NCI-H2227 treated with DMSO at 0.1 percent for 48 hours (cell line): ENCODE measurements at places on chromosomes 12 and 14.

DNA sequence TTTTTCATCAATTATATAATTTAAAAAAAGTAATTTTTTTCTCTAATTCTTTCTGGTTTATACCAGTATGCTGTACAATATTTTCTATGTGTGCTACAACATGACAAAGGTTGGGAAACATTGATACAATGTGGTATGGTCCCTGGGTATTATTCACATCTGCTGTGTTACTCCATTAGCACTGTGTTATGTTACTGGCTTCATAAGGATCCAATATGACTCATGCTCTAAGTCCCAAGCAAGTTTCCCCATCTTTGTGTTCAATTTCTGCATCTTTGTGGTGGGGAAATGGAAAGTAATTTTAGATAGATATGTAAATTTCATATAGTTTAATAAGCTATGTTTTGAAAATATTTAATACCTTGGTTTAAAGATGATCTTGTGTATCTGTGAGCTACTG is 35.8 kb downstream of the FBXO33 start:
- DNase-seq: no peak

GRCh38 chr12:89968151-89968700 is 259.6 kb upstream of the ATP2B1 start:
- DNase-seq: no peak

DNA sequence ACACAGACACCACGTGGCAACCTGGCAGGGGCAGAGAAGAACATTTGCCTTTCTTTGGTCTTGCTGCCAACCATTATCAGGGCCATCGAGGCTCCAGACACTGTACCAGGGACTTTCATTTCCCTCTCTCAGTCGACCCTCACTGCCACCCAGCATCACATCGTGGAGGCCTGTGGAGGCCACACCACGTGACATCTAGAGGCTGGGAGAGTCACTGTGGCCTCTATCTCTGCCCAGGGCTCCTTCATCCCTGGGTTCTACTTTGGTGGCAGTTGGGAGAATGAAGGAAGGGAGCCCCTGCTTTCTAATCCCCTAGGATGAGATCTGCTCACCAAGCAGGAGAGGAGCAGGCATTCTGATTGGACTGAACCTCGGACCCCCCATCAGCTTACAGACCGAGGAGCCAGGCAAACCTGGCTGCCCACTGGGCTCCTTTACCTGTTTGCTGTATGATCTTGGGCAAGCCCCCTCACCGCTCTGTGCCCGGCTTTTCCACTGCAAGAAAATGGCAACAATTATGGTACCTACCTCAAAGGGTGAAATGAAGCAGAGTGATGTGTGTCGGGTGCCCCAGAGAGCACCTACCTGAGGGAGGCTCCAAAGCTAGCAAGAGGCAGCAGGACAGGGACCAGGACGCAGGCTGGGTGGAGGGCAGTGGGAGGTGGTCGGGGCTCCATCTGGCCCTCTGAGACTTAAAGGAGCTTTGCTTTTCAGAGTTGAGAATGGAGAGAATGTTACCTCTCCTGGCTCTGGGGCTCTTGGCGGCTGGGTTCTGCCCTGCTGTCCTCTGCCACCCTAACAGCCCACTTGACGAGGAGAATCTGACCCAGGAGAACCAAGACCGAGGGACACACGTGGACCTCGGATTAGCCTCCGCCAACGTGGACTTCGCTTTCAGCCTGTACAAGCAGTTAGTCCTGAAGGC is 1.8 kb downstream of the SERPINA3 start:
- DNase-seq: no peak

DNA sequence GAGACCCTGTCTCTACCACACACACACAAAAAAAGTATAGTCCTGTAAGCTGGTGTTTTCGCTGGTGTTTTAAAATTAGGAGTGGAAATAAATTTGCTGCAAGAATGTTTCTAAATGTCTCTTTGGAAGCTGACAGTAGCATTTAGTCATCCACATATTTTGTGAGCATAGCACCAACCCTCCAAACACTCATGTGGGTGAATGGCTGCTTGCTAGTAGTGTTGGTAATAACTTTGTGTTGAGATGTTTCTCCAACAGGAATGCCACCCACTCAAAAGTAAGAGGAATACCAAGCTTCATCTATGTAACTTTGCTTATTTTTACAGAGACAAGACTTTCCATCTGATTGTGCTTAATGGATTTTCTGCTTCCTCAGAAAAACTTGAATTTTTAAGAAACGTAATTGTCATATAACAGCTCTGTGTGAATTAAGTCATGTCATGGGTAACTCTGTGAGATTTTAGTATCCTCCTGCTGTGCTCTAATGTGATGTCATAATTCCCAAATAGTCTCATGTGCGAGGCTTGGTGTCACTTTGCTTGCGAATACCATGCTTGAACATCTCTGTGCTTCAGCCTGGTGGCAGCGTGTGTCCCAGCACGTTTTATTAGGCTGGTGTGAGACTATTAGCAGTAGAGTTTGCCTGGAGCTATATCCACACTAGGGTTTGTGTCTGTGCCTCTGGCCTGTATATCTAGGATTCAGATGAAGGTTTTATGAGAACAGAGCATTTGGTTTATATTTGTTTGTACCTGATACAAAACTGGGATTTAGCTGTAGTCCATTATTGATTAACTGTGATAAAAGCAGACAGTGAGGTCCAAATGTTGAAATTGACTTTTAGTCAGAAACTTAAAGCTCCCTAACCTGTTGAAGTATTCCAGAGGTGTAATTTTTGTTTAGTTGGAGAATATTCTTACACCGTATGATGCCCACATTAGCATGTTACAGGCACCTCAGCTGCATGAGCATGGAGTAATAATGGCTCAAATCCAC is 80.5 kb downstream of the FBXW8 start:
- DNase-seq: no peak

DNA sequence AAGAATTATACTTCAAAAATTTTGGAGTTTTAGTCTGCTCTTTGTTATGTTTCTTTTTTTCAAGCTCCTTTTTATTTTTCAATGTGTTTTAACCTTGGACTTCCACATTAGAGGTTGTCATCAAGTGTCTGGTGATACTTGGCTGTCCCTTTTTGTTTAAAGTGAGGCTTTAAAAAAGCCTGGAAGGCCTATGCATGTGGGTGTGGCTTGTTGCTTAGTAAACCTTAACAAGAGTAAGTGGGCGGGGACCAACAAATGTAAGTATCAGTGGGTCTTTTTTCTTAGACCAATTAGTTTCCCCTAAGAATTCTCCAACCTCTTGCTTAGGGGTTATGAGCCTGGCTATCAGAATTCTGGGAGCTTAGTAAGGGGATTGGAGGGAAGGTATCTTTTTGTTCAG is 26.4 kb downstream of the HCFC2 start:
- DNase-seq: no peak

- no peak for DNase-seq
These were observed 495 bp downstream of the ADIPOR2 start for GRCh38 chr12:1691123-1692007.

DNA sequence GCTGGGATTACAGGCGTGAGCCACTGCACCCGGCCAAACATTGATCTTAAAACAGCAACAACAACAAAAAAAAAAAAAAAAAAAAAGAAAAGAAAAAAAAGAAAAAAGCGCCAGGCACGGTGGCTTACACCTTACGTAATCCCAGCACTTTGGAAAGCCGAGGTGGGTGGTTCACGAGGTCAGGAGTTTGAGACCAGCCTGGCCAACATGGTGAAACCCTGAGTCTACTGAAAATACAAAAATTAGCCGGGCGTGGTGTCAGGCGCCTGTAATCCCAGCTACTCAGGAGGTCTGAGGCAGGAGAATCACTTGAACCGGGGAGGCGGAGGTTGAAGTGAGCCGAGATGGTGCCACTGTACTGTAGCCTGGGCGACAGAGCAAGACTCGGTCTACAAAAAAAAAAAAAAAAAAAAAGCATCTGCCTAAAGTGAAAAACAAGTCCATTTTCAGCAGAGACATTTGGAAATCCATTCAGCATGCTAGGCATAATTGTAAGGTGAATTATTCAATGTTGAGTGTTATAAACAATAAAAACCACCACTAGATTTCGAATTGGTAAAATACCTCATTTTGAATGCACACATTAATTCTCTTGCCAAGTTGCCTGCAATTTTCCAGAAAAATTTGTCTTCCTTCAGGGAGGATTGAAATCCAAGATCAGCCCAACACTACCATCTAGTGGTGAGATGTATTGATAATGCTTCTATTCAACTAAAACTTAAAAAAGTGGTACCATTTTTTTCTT is 8.0 kb upstream of the CERS5 start:
- peak; percentile 25 for DNase-seq

GRCh38 chr14:61470261-61470960 is 149.0 kb downstream of the PRKCH start:
- DNase-seq: peak; percentile 66

DNA sequence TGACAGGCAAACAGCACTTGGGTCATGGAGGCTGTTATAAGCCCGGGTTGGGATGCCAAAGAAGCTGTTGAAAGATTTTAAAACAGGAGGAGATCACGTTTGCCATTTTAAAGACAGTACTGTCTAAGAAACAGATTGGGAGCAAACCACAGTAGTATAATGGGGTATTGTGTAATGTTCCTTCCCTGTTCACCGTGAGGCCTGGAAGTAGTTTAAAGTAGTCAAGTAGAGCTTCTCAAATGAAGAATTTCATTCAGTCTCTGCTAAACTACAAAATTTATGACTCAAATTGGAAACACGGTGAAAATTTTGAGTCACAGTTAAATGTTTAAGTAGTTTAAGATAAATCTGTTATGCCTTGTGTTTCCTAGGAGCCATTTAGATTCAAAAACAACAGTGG is 35.8 kb downstream of the ATP2A2 start:
- no peak for DNase-seq

DNA sequence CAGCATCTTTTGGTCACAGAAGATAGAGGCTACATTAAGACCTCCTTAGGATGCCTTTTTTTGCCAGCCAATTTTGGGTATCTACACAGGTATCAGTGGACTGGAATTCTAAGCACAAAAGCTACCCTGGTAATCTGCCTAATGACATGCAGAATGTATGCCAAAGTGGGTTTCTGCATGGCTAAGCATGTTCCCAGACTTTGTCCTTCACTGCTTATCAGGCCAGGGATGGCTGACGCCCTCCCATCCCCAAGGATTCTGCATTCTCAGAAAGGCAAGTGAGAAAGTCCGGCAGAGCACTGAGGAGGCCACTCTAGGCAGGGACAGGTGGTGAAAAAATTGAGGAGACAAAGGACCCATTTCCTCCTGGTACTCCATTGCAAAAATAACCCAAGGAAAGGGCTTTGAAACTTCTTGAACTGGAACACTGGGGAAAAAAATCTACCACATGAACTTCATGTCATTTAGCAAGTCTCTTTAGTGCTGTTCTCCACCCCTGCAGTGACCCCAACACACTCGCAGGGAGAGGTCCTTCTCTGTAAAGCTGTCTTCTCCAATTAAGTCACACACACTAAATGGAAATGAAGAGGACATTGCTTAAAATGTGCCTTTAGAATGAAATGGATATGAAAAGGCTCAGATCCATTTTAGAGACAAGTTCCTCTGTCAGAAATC is 91.7 kb upstream of the MAX start:
- DNase-seq: no peak

- DNase-seq: no peak
These were observed 39.7 kb downstream of the PSMA6 start for GRCh38 chr14:35331605-35332516.

DNA sequence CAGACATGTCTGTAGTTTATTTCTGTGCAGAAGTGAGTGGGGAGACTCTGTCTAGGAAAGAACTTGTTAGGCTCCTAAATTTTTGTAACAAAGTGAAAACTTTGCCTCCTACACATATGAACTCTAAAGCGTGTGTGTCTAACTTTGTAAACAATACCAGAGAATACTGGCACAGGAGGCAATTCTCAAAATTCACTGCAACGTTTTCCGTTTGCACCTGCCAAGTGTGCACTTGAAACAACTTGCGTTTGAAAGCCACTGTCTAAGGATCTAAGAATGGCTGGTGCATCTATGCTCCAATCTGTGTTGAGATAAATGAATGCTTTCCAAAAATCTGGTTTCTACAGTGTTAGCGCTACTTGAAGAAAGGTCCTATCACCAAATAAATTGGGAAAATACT is 15.3 kb downstream of the GRIP1 start:
- no peak for DNase-seq

GRCh38 chr12:21607701-21608100 is 3.1 kb upstream of the GYS2 start:
- no peak for DNase-seq
